Epithelial cell of proximal tubule (primary cell): ENCODE measurements at places on chromosomes 12 and 14. TPM values are rescaled to one million over a fixed set of nuclear protein-coding genes. Genes with fewer than 3 reads are reported as not detected.

DNA sequence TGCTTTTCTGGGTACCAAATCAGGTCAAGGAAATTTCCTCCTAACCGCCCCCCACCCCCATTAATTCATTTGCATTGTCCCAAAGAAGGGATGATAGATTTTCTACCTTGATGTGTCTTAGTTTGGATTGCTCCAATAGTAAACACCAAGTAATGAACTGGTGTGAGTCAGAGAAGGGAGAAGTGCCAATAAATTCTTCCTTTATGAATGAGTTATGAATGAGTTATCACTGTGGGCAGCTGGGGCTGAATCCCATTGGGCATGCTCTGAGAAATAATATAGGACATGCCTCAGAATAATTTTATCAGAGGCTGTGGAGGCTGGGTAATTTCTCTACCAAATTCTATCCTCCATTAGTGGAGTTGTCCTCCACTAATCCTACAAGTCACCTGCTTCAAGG, 277.9 kb upstream of the FLRT2 start:
- DNase-seq: no peak

DNA sequence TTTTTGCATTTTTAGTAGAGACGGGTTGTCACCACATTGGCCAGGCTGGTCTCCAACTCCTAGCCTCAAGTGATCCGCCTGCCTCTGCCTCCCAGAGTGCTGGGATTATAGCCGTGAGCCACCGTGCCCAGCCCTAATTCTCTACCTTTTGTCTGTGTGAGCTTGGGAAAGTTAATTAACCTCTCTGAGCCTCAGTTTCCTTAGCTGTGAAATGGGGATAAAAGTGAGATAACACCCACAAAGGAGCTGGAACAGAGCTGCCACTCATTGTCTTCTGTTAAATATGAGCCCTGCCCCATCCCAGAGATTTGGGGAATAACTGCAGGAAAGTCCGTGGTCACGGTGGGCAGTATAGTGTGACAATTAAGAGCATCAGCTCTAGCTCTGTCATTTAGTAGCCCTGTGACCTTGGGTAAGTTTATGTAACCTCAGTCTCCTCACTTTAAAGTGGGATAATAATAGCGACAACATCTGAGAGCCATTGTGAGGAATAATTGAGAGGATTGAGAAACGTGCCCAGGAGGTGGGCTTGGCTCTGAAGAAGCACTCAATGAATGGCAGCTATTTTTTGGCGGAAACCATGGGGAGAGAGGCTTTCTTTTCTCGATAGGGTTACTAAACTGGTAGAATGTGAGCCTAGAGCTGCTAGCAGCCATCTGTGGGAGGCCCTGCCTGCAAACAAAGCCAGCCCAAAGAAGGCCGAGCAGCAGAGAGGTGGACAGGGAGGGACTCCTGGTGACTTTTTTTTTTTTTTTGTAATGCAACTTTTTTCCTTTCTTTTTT, 60.8 kb upstream of the MED13L start:
- no peak for DNase-seq

GRCh38 chr14:102646615-102647014, 54.2 kb downstream of the RCOR1 start:
- DNase-seq: no peak

The NDUFA12 gene
- total RNA-seq: 136 and 193 TPM in 2 replicates

- no peak for DNase-seq
These were observed 44.9 kb downstream of the ADCK1 start for GRCh38 chr14:77844802-77845201.

DNA sequence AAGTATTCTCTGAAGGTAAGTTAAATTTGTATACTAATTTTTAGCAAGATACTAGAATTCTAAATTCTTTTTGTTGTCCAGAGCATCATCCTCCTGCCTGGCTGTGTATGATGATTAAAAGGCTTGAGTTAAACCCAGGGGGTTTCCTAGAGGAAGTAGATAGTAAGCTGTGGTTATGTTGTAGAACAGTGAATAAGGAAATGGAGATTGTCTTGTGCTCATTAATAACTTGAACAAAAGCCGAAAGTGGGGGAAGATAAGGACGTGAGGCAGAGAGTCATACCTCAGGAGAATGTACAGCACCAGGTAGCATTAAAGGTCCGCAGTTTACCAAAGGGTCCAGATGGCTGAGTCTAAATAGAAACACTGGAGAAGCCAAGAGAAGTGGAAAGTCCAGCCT, 42.0 kb downstream of the CKB start:
- no peak for DNase-seq

The DPPA3 gene
- not detected in 2 replicates for total RNA-seq

- no peak for DNase-seq
These were observed 5.2 kb upstream of the LRRC23 start for GRCh38 chr12:6899427-6899826.

The EPYC gene
- total RNA-seq: not detected in 2 replicates

DNA sequence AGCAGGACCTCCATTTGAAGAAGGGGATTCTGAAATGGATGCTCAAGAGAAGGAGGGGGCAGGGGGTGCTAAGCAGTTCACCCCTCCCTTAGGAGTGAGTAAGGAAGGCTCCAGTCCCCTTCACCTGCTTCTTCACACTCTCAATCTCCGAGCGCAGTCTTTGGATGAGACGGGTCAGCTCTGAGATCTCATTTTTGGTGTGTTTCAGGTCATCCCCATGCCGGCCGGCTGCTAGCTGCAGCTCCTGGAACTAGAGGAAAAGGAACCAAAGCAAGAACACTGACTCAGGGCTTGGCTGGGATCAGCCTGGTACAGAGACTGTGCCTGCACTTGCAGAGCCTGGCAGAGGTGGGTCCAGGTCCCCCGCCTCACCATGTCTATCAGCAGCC, 7.3 kb downstream of the KRT73 start:
- DNase-seq: no peak

DNA sequence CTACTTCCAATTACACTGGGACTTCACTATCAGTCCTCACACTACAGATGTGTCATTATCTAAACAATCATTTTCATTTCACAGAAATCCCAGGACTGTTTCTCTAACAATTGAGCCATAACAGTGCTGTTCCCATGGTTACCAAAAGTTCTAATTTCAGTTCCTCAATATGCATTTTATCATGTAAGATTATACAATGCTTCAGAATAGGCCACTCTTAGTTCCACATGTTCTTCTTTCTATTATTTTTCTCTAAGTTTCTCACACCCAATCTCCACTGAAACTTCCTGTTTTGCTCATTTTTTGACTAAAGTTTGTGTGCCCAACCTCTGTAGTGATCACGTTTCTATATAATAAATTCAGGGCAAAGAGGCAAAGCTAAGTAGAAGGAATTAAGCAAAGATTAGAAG, 185.8 kb downstream of the DUSP6 start:
- DNase-seq: no peak

The C14orf180 gene
- total RNA-seq: not detected in 2 replicates

- DNase-seq: no peak
These were observed 47.6 kb downstream of the TMEM132C start for GRCh38 chr12:128314611-128315010.

GRCh38 chr12:1827826-1828805, 7.8 kb downstream of the LRTM2 start:
- DNase-seq: no peak

- DNase-seq: no peak
These were observed 118.1 kb upstream of the OR4E1 start for GRCh38 chr14:21791749-21792148.

The CCDC177 gene
- total RNA-seq: not detected in 2 replicates

The ABCD2 gene
- not detected in 2 replicates for total RNA-seq

DNA sequence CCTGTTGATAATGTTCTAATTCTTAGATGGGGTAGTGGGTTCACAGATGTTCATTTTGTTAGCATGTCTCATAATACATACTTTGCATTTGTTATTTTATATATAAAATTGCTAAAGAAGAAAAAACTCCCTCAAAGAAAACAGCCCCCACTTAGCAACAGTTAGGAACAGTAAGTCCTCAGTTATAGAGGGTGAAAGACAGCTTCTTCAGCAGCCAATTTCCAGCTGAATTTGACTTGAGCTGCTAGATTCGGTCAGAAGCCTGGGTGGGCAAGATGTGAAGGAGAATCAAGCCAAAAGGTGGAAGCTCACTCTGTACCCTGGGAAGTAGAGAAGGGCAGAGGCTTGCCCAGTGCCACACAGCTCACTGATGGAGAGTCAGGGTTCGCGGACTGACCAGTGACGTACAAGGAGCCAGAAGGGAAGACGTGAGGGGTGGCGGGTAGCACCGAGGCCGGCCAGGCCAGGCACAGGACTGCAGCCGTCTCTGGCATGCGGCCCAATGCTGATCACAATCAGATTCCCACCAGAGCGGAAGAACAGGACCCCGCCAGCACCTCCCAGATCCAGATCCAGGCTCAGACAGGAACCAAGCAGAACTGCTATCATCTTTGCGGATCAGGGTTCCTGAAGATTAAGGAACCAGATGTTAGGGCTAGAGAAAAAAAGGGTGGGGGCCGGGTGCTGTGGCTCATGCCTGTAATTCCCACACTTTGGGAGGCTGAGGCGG, 30.4 kb upstream of the VWF start:
- no peak for DNase-seq

GRCh38 chr14:45145214-45145613, 9.5 kb downstream of the FANCM start:
- DNase-seq: no peak

GRCh38 chr12:56931474-56931978, 2.7 kb downstream of the SDR9C7 start:
- DNase-seq: no peak

DNA sequence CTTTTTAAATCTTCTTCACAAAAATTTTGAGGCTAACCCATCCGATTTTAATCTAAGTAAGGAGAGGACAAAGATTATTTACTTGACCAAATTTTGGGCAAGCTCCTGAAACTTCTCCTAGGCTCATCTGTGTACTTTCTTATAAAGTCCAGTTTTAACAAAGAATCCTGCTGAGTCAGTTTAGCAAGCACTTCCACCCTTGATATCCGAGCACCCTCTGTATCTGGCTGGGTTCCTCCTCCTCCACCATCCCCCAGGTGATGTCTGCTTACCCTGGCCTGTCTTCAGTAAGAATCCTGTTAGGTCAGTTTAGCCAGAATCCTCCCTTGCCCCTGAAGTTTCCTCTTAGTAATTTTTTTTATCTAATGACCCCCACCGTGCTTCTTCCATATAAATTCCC, 140.5 kb downstream of the PHLDA1 start:
- no peak for DNase-seq

- DNase-seq: no peak
These were observed 23.2 kb downstream of the PXN start for GRCh38 chr12:120242275-120242799.

- DNase-seq: no peak
These were observed 37.2 kb downstream of the SUPT16H start for GRCh38 chr14:21346532-21347135.

- DNase-seq: no peak
These were observed 16.7 kb downstream of the ALDH1L2 start for GRCh38 chr12:105067511-105068031.
